ENCODE measurements at places on chromosomes 7 and 10. TPM values are rescaled to one million over a fixed set of nuclear protein-coding genes. Genes with fewer than 3 reads are reported as not detected.

Gene FOXI2
- not detected for total RNA-seq

Gene ANKRD2
- total RNA-seq, result not detected

DNA sequence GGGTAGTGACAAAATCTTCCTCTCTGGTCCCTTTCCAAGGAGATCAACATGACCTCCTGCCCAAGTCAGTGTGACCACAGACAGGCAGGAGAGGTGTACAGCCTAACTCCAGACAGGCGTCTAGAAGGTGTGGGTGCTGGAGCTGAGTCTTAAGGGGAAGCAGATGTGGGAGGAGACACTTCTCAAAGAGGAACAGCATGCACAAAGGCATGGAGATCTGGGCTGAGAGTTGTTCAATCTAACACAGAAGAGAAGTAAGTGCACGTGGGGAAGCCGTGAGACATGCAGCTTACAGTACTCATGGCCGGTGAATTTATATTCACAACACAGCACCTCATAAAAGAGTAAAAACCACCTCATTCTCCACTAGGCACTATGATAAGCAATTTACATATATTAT lies 23.8 kb upstream of the GSDME start:
- no peak for DNase-seq

DNA sequence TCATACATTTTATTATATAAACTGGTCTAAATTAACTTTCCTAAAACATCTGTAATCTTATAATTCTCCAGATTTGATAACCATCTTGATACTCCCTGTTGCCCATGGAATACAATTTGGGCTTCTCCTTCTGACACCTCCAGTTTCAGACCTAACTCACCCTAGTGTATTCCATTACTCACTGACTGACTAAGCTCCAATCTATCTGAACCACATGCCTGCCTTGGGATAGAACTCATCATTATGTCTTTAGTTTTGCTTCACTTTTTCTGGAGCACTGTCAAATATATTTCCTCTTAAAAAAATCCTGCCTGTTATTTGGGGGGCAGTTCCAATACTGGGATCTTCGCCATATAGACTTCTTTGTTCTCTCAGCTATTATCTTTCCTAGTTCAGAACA lies 4.9 kb upstream of the FOXP2 start:
- DNase-seq, result no peak

Gene OR6V1
- not detected for total RNA-seq

Gene TCAF2
- 2.2 TPM for total RNA-seq

DNA sequence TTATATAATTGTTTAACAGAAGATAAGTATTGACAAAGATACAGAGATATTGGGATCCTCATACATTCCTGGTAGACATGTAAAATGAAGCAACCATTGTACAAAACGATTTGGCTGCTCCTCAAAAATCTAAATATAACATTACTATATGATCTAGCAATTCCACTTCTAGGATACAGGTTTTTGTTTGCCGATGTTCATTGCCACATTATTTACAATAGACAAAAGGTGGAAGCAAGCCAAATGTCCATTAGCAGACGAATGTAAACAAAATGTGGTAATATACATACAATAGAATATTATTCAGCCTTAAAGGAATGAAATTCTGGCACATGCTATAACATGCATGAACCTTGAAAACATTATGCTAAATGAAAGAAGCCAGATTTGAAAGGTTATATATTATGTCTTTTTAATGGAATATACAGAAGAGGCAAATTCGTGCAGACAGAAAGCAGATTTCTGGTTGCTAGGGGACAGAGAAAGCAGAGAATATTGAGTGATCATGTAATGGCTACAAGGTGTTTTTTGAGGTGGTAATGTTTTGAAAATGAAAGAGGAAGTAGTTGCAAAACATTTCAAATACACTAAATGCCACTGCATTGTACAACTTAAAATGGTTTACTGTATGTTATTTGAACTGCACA lies 44.9 kb downstream of the POLR1F start:
- no peak for DNase-seq

DNA sequence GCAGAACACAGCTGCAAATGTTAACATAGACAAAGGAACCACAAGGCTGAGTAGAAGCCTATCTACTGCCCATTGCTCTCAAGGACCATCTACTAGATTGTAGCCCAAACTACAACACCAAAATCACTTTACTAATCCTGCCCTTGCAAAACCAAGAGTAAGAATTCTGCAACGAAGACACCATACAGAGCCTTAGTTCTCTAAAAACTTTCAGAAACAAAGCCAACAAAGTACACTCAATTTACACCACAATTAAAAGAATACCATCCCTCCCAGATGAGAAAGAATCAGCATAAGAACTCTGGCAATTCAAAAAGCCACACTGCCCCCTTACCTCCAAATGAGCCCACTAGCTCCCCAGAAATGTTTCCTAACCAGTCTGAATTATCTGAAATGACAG lies 294.3 kb downstream of the CTNNA3 start:
- no peak for DNase-seq

Gene ADCY1
- not detected for total RNA-seq

DNA sequence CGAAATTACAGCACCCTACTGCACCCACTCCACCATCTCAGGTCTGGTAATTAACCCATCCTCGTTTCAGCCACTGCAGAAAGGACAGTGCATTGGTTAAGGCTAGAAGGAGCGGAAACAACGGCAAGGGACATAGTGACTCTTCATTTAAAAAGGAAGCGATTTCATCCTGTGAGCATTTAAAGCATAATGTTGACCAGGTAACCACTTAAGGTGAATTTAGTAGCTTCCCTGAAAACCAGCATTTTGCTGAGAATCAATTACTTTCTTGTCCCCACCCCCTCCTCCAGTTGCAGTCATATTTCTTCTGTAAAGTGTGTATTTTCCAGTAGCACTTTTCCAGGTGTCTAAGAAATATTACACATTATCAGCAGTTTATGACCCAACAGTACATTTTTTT lies 821 bp upstream of the JAZF1 start:
- no peak for DNase-seq

GRCh38 chr7:135414850-135415439 lies 95.0 kb downstream of the CNOT4 start:
- DNase-seq, result peak; percentile 48

DNA sequence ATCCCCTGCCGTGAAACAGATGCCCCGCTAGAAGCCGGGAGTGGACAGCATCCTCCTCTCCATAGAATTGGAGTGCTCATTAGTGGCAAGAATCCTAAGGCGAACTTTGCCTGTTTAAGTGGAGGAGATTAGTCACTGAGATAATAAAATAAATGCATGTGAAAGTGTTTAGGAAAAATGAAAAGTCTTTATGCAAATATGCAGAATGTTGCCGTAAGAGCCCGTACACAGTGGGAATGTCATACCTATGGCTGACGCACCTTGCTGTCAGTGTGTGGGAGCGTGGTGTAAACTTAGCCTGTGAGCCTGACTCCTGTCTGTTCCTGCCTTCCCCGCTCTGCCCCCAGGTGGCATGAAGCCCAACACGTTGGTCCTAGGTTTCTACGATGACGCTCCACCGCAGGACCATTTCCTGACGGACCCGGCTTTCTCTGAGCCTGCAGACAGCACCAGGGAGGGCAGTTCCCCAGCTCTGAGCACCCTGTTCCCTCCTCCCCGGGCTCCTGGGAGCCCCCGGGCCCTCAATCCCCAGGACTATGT lies 1.7 kb upstream of the TRIP6 start:
- DNase-seq, result no peak

- DNase-seq, result no peak
Observed at GRCh38 chr7:94594882-94595281, 61.1 kb downstream of the SGCE start.

GRCh38 chr10:23081221-23081750 lies 14.1 kb upstream of the MSRB2 start:
- DNase-seq, result no peak

Gene C7orf57
- 0.34 TPM for total RNA-seq

Gene MKI67
- 50.4 TPM for total RNA-seq

DNA sequence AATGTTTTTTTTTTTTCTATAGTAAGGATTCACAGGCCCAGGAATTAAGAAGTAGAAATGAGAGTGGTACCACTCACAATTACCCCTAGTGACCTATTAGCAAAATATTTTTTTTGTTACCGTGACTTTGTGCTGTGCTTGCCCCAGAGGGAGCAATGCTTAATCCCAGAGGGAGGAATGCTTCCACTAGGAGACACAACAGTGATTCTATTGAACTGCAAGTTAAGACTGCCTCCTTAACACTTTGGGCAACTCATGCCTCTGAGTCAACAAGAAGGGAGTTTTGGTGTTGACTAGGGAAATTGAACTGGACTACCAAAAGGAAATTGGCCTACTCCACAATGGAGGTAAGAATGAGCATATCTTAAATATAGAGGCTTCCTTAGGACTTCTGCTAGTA lies 17.2 kb upstream of the MEOX2 start:
- no peak for DNase-seq

Gene RELN
- total RNA-seq, result not detected

DNA sequence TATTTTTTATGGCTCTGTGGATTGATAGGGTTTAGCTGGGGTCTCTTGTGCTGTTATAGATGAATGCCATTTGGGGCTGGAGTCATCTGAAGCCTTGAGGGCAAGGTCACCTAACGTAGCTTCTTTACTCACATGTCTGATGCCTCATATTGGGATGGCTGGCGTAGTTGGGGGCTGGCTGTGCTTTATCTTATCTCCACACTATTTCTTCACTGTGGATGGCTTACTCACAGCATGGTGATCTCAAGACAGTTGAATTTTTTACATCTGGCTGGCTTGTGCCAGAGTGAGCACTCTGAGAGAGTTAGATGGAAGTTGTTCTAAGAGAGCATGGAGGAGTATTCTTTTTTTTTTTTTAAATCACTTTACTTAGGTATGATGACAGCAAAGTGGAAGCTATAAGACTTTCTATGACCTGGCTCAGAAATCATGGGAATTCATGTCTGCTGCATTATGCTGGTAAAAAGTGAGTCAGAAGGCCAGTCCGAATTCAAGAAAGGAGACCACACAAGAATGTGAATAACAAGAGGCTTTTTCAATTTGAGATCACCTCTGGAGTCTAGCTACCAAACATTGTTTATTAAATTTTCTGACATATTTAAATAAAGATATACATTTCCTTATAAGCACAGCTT lies 252.4 kb upstream of the TPK1 start:
- no peak for DNase-seq

DNA sequence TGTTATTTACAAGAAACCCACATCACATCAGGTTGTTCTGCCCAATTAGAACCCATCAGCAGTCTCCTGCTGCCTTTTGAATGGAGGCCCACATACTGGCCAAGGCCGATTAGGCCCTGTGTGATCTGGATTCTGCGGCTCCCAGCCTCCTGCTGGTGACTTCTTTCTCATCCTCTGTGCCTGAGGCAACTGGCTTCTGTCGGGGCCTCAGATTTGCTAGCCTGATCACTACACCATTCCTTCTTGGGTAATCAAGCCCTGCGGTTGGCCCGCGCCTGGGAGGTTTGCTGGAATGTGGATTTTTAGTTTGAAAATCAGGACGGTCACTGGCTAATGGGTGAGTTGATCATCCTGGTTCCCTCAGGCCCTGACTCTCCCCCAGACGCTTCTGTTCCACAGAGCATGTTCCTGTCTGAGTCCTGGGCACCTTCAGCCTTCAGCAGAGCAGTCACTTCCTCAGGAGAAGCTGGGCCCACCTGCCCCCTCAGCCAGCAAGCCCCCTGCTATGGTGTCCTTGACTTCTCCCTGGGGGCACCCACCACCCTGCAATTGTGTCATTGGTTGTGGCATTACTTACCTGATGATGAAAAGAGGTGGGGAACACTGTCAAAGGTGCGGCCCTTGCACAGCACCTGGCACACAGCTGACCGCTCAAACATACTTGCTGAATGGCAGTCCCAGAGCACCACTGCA lies 207.6 kb downstream of the PHTF2 start:
- DNase-seq, result no peak

DNA sequence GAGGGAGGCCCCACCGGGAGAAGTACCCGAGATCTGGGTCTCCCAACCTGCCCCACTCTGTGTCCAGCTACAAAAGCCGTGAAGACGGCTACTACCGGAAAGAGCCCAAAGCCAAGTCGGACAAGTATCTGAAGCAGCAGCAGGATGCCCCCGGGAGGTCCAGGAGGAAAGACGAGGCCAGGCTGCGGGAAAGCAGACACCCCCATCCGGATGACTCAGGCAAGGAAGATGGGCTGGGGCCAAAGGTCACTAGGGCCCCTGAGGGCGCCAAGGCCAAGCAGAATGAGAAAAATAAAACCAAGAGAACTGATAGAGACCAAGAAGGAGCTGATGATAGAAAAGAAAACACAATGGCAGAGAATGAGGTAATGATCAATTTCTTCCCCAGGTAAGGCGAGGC lies 59.1 kb upstream of the PDCD4 start:
- DNase-seq, result no peak

Gene EZH2
- 42.4 TPM for total RNA-seq

Gene TMEM270
- not detected for total RNA-seq

GRCh38 chr10:86188796-86189558 lies 177.6 kb downstream of the GRID1 start:
- DNase-seq, result no peak

- DNase-seq, result no peak
Observed at GRCh38 chr7:42913591-42913990, 1.7 kb upstream of the C7orf25 start.

- no peak for DNase-seq
Observed at GRCh38 chr7:65744406-65744805, 128.5 kb upstream of the VKORC1L1 start.

DNA sequence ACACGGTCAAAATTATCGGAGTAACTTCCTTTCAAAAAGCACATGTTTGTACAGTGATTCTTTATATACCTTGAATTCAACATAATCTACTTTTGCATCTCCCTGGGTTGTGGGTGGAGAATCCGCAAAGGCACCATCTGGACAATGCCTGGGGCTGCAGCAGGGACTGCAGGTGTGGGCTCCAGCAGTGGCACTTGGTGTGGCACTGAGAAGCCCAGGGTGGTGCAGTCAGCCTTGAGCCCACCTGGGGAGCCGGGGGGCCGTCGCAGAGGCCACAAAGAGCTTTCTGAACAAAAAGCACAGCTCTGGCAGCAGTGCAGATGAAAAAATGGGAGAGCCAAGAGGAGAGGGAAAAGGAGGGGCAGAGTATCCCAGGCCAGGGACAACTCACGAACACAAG lies 22.2 kb downstream of the PARD3 start:
- no peak for DNase-seq

GRCh38 chr10:132685921-132686680 lies 99.8 kb downstream of the NKX6-2 start:
- DNase-seq, result peak; percentile 39

GRCh38 chr10:23656735-23657134 lies 217.9 kb downstream of the OTUD1 start:
- no peak for DNase-seq

Gene HEPACAM2
- total RNA-seq, result not detected

Gene TMEM225B
- total RNA-seq, result 1.1 TPM

Gene HDAC9
- 63.3 TPM for total RNA-seq

DNA sequence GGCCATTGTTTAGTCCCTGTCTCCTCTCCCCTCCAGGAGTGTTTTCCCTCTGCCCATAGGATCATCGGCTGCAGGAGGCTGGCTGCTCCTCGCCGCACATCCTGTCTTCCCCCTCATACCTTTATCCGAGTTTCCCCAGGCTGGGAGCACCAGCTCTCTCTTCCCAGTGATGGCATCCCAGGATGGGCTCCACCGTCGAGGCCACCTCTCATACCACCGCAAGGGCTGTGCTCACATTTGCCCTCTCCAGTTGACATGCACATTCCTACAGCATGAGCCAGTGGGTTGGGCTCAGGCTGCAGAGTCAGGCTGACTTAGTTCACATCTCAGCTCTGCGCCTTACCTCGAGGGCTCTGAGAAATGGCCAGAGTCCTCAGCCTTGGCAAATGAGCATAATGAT lies 12.1 kb downstream of the HKDC1 start:
- peak; percentile 80 for DNase-seq
